ENCODE measurements at places on chromosomes 7 and 10.

DNA sequence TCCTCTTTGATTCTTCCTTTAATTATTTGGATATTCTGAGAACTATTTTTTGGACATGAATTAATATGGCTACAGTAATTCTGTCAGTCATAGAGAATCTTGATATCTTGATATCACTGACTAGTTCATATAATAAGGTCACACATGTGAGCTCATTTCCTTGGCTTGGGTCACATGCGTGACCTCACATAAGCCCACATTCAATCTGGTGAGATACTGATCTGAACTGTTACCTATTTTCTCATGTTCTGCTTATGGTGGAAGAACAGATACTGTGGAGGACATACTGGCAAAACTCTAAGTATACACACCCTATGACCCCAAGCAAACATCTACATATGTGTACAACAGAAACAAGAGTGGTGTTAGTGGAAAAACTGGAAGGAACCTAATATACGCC, 44.1 kb downstream of the CUL2 start:
- no peak for DNase-seq

DNA sequence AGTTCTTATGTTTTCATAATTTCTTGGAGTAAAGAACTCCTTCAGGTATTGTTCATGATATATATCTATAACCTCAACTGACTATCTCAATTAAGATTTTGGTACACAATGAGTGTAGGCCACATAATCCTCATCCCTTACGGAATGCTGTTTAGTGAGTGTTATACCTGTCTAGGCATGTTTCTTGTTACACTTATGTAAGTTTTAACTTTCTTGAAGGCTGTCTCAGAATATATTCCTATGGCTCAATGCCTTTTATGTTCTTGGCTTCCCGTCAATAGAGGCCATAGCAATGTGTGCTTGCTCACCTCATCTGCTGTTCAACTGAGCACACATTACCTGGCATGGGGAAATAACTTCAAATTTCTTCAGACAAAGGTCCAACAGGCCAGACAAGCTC, 185.1 kb downstream of the CTTNBP2 start:
- DNase-seq: no peak

- no peak for DNase-seq
These were observed 103.7 kb downstream of the MACC1 start for GRCh38 chr7:20113427-20114027.

GRCh38 chr7:93651603-93652159, 77.2 kb upstream of the CALCR start:
- no peak for DNase-seq

- DNase-seq: no peak
These were observed 115.7 kb downstream of the PARP12 start for GRCh38 chr7:139947021-139947420.

DNA sequence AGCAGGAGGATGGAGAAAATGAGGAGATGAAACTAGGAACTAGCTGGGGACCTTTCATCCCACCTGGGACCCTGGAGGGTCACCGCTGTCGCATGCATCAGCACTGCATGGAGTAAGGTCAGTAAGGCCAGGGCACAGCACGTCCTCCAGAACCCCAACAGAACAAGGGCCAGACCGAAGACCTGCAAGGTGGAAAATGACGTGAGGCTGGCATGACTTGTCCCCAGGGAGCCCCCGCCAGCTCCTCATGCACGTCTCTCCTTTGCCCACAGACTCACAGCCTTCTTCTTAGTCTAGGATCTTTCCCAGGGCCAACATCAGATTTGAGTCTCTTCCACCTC, 4.7 kb downstream of the ZNF488 start:
- DNase-seq: no peak

GRCh38 chr10:24851629-24852028, 100.8 kb downstream of the PRTFDC1 start:
- DNase-seq: no peak

DNA sequence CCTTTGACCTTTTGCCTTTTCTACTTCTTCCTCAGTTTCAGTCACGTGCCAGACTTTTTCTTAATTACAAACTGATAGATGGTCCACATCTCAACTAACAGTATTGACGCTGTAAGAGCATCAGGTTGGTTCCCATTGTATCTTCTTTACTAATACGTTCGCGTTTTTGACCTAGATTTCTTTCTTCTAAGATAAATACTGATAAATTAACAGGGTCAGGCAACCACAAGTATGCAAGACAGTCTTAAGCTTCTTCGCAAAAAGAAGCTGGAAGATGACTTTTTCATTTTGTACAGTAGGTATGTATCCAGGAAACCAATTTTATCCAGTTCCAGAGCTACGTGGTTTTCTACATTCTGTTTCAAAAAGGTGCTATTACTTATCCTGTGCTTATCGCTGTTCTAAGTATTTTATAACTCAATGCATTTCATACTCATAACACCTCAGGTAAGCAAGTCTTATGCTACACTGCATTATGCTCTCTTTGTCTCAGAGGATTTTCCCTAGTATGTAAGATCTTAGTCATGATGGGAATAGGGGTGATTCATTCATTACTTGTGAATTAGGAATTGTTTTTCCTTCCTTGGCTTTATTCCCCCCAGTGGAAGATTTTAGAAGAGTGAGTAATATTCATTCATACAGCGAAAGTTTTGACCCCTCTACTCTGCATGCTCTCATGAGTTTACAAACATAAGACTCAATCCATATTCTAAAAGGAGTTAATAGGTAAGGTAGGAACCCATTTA, 955 bp downstream of the DUS4L start:
- no peak for DNase-seq

GRCh38 chr10:75014516-75015230, 96.8 kb upstream of the SAMD8 start:
- no peak for DNase-seq

- DNase-seq: peak; percentile 31
These were observed 627 bp downstream of the DUSP5 start for GRCh38 chr10:110498087-110498981.
